ENCODE measurements at places on chromosomes 2 and 18. TPM values are rescaled to one million over a fixed set of nuclear protein-coding genes. Genes with fewer than 3 reads are reported as not detected.

The TLX2 gene
- 0.27 TPM for total RNA-seq

The PARD3B gene
- total RNA-seq = 2.7 TPM

The ARHGEF4 gene
- under 0.01 TPM for total RNA-seq

The RAB27B gene
- 6.5 TPM for total RNA-seq

The IL36B gene
- not detected for total RNA-seq

The REG3A gene
- not detected for total RNA-seq

All from hematopoietic multipotent progenitor cell (in vitro differentiated cells).